ENCODE measurements at places on chromosomes 1 and 21.
A peak's percentile ranks its signal among the peaks of the same experiment; 100 is the strongest.

GRCh38 chr1:89407360-89407759 lies 43.5 kb downstream of the GBP6 start:
- DNase-seq: no peak

DNA sequence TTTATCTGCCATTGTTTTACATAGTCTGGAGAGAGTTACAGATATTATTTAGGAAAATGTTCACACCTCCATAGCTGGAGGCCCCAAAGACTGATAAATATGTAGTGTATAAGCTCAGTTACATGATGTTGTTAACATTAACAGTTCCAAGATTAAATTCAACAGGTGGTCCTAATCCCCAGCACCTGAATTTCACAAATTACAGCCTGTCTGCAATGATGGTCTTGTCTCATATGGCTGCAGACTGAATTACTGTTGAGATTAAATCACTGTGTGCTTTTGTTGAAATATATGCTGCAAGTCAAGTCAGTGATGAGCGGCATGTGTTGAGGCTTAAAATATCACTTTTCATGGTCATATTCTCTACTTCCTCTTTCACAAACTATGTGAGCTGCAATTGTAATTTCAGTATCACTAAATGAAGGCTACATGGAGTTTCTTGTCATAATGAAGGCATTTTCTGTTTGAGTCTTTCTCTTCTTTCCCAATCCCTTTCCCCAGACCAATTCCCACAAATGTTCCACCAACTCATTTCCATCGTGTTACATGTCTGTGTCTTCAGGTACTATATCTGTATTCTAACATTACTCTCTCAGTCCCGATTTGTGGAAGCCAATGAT lies 4.2 kb downstream of the ST6GALNAC5 start:
- no peak for DNase-seq

DNA sequence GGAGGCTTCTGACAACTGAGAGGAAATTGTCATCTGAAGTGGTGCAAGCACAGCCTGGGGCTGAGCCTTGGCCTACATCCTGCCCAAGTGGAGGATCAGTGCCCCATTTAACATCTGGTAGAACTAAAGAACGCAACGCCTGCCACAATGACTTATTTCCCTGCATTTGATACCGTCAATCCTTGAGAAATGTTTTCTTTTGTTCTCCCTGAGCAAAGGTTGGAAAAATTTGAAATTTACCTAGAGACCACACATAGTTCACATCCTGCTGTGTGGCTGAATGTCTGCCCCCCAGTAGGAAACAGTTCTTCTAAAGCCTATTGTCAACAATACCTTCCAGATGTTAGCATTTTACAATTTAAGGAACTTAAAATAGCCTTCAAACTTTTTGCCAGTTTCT lies 5.6 kb upstream of the RGS4 start:
- DNase-seq: no peak

GRCh38 chr1:181969902-181970301 lies 91.6 kb downstream of the ZNF648 start:
- no peak for DNase-seq

DNA sequence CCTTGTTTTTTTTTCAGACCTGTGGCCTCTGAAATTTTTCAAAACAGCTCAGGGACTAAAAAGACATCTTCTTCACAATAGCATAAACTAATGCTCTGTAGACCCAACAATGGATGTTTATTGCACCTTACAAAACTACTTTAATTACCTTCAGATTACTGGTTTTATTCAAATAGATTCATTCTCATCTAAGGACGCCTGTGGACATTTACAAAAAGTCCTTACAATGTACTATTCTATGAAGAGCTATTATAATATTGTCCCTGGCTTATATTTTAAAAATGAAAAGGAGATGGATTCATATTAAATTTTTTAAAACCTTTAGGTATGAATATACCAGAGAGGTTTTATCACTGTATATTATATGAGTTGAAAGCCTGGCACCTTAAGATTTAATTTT lies 238.4 kb upstream of the NR5A2 start:
- no peak for DNase-seq

- DNase-seq: peak; percentile 79
These were observed 61.1 kb downstream of the SDC3 start for GRCh38 chr1:30847358-30847972.

DNA sequence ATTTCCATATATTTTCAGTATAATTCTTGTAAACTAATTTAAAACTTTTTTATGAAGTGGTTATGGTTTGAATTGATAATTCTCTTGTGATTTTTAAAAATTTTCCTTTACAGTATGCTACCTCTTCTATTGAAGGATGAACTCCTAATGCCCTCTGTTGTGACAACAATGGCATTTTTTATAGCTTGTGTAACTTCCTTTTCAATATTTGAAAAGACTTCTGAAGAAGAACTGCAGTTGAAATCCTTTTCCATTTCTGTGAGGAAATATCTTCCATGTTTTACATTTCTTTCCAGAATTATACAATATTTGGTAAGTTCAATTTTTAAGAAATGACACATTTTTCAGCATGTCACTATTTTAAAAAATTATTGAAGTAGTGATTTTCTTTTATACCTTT lies 61.4 kb downstream of the ALG6 start:
- DNase-seq: no peak

DNA sequence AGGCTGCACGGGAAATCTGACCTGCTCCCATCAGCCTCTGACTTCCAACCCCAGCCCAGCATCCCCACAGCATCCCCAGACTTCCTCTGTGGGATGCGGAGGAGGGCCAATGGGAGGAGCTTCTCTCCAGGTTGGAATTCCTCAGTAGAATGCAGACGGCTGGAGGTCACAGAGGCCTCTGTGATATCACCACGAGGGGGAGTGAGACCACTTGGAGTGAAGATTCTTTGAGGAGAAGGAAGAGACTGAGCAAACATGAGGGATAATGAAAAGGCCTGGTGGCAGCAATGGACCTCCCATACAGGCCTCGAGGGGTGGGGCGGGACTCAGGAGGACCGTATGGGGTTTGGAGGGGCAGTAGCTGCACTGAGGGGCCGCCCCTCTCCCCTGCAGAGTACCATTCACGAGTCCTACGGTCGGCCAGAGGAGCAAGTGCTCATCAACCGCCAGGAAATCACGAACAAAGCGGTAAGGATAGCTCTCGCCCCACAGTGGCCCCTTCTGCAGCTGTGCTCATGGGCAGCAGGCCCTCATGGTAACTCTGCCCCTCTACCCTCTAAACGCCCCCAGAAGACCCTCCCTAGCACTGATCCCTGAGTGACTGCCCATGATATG lies at the start of gene CATSPER4:
TSS of gene CATSPER4 (plus strand) at position 230 of the 615 bp plus-strand sequence. CDS start at position 256, 26 bp downstream.
- no peak for DNase-seq

DNA sequence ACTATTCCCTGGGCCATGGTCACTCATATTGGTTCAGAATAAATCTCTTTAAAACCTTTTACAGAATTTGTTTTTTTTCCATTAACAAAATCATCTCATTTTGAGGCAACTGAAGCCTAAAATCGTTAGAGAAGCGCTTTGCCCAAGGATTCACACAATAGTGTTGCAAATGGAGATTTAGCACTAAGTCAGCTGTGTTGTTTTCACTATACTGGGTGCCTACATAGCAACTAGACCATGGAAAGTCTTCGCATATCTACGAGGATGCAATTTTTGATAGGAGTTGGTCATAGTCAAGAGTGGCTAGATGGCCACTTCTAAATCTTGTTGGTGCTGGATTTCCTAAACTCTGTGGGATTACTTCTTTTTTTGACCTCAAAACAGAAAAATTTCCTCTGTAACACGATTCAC lies 530 bp upstream of the TIPRL start:
- DNase-seq: no peak

GRCh38 chr1:49199564-49199963 lies 422.9 kb upstream of the BEND5 start:
- no peak for DNase-seq

DNA sequence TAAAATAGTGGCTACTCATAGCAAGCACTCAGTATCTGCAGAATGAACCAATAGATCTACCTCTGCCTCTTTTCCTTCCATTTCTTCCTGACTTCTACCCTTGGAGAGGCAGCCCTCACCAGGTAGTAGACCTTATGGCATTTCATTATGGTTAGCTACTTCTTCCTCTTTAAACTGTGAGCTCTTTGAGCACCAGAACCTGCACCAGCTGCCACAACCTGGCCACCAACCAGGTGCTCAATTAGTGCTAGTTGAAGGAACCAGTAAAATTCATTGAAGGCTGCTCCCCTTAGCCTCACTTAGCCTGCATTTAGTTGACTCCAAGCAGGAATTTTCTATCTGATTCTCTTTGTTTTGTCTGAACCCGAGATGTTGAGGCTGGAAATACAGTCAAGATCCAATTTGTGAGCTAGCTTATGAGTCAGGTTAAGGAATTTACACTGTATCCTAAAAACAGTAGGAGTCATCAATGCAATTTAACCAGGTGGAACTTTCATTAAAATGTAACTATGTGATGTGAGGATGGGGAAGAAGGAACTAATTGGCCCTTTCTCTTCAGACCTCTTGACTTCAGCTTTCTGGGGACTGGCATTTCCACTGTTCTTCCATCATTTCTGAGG lies 81.5 kb upstream of the UBE2U start:
- no peak for DNase-seq

DNA sequence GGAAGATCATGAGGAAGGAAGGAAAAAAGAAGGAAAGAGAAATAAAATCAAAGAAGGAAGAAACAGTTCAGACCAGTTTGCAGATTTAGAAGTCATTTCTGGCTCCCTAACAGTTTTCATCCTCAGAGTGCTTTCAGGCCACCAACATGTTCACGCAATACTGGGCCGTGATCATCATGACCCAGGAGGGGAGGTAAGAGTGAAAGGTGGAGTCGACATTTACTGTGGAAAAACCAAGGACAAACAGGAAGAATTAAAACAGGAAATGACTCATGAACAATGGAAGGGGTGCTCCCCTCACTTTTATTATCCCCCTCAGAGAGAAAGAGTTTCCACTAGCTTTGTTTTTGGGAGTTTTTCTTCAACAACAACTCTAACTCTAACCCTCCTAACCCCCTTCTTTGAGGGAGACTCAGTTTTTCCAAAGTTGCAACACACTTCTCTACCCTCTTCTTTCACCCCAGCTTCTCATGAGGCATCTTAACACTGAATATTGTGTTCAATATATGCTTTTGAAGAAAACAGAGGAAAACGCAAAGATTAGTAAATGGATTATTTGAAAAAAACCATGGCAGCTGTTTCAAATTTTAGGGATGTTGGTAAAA lies 60.4 kb downstream of the VANGL2 start:
- DNase-seq: no peak

- no peak for DNase-seq
These were observed 53.5 kb downstream of the LGR6 start for GRCh38 chr1:202247104-202247503.

DNA sequence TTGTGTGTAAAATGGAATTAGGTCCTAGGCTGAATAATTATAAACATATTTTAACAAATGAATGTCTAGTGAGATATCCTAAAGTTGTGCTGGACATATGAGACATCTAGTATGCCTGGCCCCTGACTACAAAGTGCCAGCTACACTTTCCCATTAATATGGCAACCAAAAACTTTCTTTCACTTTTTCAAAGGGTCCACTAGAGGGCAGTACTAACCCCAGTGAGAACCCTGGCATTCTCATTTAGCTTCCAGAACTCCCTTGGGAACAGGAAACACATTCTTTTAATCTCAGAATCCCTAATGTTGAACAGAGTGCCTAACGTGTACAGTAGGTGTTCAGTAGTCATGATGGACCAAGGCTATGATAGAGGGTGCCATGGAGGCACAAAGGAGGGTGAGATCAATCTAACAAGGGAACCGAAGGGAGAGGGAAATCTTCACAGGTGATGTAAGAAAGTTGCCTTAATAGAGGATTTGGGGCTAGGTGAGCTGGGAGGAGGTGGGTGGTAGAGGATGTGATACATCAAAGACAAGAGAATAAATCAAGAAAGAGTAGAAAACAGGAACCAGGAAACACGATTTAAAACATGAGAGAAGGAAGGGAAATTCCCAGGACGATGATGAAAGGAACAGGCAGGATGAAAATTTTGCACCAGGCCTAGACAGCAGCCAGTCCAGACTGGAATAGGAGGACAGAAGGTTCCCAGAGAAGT lies 41.6 kb downstream of the NSL1 start:
- DNase-seq: peak; percentile 11
